ENCODE measurements at places on chromosomes 4 and X.

DNA sequence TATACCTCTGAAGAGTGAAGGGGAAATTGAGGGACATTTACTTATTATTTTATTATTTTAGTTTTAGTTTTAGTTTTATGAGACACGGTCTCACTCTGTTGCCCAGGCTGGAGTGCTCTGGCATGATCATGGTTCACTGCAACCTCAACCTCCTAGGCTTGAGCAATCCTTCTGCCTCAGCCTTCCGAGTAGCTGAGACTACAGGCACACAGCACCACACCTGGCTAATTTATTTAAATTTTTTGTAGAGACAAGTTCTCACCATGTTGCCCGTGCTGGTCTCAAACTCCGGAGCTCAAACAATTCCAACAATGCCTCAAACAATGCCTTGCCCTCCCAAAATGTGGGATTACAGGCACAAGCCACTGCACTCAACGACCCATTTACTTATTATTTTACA, 68.4 kb upstream of the BMP2K start:
- DNase-seq, result no peak

- DNase-seq, result no peak
Observed at GRCh38 chr4:5916229-5916628, 23.3 kb upstream of the CRMP1 start.

- DNase-seq, result no peak
Observed at GRCh38 chr4:163474027-163474426, 473 bp upstream of the TKTL2 start.

DNA sequence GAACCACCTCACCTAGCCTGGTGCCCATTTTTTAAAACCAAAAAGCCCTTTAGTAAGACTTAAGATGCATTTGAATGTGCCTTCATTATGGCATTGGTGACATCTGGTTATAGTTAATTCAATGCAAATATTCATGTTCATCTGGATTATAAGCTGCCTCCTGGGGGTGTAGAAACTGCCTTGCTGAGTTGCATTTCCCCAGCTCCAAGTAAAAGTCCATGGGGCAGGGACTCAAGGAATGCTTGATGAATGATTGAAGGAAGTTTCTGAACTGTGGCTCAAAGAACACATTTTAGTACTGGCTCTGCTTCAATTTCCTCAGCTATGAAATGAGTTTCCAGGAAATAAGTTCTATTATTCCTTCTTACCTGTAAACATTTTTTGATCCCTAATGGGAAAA, 18.5 kb upstream of the RBM47 start:
- no peak for DNase-seq

DNA sequence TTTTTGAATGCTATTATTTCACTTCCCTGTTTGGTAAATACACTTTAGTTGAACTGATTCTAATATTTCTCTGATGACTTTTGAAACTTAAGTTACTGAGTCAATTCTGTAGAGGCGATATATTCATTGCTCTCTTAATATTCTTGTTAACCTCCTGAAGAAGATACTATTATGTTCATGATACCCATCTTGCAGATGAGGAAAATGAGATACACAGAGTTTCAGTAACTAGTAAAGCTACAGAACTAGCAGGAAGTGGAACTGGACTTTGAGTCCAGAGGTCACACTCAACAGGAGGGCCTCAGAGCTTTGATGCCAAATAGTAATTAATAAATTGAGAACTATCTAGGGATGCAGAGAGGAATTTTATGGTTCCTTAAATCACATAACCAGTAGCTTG, 70.0 kb downstream of the PCDH7 start:
- DNase-seq, result no peak

GRCh38 chrX:22481436-22481835, 208.7 kb downstream of the CBLL2 start:
- no peak for DNase-seq

DNA sequence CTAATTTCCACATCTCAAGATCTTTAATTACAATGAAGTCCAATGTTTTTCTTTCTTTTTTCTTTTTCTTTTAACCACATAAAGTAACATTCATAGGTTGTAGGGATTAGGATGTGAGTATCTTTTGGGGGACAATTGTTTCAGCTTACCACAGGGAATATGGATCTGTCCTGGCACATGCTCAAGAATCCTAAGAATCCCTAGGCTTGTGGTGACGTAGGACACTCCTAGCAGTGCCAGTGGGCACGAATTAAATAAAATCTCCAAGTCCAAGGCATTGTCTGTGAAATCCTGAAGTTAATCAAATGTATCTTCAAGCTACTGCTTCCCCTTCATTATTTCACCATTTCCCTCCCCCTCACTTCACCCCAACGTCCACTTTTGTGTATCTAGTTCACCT, 2.6 kb upstream of the LAS1L start:
- DNase-seq, result no peak

DNA sequence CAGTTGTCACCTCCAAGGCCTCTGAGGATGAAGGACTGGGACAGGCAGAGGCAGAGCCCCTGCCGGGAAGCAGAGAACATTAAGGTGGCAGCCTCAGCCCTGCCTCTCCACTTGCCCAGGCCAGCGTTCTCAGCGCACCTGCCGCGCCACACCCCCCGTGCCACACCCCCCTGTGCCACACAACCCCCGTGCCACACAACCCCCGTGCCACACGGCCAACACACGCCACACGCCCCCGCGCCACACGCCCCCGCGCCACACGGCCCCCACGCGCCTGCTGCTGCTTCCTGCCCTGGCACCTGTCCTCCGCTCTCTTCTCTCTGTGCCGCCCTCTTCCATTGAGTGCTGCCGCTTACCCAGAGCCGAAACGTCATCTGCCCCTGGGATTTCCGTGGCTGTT, 58.0 kb upstream of the ZFP42 start:
- no peak for DNase-seq

DNA sequence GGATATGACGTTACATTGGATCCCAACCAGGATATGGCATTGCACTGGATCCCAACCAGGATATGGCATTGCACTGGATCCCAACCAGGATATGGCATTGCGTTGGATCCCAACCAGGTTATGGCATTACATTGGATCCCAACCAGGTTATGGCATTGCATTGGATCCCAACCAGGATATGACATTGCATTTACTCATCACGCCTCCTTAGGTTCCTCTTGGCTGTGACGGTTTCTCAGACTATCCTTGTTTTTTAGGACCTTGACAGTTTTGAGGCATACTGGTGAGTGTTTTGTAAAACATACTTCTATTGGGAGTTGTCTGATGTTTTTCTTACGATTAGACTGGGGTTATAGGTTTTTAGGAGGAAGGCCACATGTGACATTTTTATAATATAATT, 5.4 kb upstream of the ACSL1 start:
- no peak for DNase-seq

GRCh38 chr4:15938182-15938581, 358 bp downstream of the FGFBP1 start:
- no peak for DNase-seq

DNA sequence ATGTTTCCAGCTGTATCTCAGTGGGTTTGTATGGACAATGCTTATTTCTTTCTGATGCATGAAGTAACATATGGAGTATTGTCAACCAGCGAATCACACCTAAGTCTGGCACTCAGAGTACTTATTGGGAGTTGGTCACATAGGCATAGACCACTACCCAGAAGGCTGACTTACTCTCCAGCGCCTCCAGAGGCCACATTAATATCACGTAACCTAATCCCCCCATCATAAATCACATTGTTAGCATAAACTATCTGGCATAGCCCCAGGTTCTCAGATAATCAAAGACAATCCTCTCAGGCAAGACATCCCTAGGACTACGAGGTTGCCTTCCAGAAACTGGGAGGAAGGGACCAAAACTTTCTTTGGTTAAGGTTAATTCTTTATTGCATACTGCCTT, 560.5 kb upstream of the PABPC4L start:
- no peak for DNase-seq

DNA sequence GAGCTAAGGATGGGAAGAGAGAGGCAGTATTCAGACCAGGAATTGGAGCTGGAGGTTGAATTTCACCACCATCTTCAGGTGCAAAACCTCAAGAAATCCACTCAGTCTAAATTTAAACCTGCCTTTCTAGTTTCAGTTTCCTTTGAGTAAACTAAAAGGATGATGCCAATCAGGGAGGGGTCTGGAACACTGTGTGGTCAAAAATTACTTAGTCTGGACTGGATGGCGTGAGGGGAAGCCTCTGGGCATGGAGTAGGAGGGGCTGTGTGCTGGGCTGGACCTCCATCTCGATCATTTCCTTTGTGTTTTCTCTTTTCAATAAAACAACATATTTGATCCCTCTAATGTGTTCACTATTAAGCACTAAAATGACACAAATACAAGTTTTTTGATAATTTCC, 120.1 kb downstream of the GC start:
- DNase-seq, result no peak

DNA sequence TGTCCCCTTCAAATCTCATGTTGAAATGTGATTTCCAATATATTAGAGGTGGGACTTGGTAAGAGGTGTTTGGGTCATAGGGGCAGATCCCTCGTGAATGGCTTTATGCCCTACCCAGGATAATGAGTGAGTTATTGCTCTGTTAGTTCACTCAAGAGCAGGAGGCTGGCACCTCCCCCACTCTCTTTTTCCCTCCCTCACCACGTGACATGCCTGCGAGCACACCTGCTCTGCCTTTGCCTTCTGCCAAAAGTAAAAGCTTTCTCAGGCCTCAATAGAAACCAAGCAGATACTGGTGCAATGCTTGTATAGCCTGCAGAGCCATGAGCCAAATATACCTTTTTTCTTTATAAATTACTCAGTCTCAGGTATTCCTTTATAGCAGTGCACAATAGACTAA, 286.3 kb upstream of the UGT8 start:
- DNase-seq, result no peak

DNA sequence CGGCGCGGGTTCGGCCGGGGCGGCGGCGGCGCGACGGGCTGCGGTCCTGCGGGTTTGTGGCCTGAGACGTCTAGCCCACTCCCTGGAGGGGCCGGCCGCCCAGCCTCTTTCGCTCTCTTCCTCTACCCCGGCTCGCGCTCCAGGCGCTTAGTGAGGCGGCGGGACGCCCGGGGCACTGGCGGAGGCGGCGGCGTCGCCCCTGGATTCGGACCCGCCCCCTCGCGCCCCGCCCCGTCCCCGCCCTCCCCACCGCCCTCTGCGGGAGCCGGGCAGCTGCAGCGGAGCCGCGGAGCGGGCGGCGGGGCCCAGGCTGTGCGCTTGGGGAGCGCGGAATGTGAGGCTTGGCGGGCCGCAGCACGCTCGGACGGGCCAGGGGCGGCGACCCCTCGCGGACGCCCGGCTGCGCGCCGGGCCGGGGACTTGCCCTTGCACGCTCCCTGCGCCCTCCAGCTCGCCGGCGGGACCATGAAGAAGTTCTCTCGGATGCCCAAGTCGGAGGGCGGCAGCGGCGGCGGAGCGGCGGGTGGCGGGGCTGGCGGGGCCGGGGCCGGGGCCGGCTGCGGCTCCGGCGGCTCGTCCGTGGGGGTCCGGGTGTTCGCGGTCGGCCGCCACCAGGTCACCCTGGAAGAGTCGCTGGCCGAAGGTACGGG, at the start of gene BMP2K:
Gene BMP2K, plus strand, starts transcription at position 272 of the 650 bp plus-strand sequence. Its CDS starts 194 bp downstream, at position 466.
- DNase-seq, result peak; percentile 55

DNA sequence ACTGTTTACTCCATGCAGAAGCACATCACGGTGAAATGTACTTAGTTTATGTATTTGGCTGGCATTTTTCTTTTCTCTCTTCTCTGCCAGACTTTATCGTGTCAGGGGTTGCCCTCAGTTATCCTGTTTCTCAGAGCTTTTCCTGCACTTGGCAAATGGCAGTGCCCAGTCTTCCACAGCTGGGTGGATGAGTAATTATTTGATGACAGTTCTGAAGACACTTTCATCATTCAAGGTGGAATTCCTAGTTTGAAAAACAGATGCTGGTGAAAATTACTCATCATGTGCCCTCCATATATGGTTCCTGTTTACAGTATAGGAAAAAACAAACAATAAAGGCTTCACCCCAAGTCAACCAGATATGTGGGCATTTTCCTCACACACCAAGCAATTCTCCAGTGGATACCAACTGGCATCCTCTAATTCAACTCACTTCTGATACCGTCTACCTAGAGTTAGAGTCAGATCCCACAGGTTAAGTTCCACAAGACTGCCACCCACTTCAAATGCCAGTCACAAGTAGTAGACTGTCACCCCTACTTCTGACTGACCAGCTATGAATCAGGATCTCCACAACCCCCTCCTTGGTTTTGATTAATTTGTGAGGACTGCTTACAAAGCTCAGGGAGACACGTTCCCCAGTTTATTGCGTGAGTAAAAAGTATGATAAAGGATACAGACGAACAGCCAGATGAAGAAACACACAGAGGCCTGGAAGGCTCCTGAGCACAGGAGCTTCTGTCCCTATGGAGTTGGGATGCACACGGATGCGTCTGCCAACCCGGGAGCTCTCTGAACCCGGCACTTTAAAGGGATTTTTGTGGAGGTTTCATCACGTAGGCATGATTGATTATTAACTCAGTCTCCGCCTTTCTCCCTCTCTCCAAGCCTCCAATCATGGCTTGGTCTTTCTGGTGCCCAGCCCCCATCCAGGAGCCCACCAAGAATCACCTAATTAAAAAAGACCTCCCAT, 72.9 kb downstream of the CLDN34 start:
- no peak for DNase-seq

- no peak for DNase-seq
Observed at GRCh38 chr4:174450786-174451125, 71.5 kb downstream of the HPGD start.

DNA sequence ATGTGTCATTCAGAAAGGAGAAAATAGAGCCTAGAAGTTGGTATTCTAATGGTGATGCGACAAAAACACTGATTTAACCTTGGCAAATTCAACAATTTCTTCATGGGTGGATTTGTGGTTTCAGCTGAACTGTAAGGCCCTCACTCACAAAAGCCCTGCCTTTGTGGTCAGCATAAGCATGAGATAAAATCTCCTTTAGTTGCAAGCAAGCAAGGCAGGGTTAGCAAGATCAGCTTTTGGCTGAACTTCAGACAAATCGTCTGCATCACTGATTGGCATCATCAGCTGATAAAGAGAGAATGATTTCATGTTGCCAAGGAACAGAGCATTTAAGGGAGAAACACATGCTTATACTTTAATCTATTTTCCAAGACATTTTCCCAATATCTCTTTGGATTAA, 2582.2 kb downstream of the PCDH7 start:
- DNase-seq, result no peak

- DNase-seq, result no peak
Observed at GRCh38 chrX:38837389-38837788, 36.1 kb downstream of the MID1IP1 start.

GRCh38 chr4:108149588-108150380, 18.9 kb downstream of the LEF1 start:
- DNase-seq, result no peak

DNA sequence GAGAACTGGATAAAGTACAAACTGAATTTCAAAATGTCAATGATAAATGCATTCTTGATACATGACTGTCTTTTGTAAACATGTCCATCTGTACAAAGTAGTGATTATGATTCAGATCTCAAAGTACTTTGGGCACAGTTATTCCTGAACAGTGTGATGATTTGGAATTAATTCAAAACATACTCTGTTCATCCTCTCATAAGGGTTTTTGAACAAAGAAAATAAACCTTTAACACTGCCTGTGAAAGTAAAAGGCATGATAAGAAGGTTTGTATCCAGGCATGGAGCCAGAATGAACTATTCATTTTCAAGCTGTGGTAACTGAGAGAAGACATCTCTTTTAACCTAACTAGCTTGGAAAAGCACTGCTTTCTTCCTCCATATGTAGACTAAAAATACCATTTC, 883 bp upstream of the KLHL4 start:
- DNase-seq, result no peak
